ENCODE measurements at places on chromosomes 6 and 20.

DNA sequence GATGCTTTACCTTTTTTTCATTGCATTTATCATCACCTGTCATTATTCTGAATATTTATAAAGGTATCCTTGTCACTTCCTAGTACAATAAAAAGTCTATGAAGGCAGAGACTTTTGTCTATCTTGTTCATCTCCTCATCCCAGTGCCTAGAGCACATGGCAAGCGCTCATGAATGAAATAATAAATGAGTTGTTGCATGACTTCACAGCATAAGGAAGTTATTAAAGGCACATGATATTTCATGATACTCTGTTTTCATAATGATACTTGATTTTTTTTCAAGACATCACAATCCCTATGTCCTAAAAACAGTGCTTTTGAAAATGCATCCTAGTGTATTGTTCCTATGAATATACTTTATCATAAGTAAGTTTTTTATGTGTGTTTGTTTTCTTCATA, 310.6 kb upstream of the RSPO3 start:
- DNase-seq: no peak

DNA sequence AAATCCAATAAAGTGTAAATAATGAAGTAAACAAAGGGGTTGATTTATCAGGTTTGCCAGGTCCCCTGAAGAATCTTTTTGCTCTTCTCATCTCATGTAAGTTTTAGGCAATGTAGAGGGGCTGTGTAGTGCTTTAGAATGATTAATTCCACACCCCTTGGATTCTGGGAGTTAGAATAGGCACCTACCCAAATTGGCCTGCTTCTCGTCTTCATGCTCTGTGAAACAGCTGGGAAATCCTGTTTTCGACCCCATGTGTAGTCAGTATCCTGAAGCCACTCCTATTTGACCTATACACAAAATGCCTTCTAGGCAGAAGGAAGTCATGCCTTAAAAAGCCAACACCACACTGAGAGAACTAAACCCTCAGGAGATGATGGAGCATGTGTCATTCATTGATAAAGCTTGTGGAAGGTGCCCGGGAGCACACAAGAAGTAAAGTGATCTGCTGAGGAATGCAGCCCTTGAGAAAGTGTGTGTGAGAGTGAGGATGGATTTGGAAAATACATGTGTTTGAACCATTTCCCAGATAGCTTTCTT, 170.9 kb downstream of the KLHL32 start:
- DNase-seq: no peak

DNA sequence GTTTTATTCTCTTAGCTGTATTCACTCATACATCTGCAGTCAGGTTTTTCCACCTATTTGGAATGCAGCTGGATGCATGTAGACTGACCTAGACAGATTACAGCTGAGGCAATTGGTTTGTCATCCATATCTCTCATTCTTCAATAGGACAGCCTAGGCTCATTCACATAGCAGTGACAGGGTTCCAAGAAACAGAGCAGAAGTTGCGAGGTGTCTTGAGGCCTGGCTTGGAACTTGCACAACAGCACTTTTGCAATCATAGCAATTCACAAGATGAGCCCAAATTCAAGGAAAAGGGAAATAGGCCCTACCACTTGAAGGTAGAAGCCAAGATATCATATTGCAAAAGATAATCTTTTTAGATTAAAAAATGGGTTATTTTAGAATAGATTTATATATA, 508.9 kb upstream of the JAG1 start:
- no peak for DNase-seq

DNA sequence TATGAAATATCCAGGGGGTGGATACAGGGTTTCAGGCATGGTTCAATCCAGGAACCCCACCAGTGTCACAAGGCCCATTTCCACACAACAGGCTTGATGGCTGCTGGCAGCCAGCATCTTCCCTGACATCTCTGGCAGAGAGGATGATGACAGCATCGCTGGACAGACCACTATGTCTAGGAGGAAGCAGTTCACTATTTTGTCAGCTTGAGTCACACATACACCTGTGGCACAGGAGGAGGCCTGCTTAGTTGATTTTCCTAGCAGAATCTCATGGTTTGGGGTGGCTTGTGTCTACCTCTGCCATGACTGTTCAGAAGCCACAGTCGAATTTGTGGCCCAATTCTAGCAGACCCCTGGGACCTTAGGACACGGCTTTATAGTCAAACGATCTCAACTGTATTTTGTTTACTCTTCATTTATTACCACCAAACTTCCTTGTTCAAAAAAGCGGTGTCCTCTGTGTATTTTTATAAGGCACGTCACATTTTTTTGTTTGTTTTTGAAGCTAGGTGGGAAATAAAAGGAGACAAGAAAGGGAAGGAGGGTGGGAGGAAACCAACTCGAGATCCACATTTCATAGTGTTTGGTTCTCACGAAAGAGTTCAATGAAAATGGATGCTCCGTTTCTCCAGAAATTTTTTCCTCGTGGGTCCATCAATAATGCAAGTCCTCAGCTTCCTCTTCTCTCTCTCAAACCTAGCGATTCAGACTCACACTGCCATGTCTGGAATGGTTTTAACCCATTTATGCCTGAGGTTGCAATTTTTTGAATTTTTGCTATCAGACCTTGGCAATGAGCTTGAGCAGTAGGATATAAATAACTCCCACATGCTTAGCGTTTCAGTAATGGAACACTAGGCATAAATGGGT, 94.4 kb downstream of the TOX2 start:
- DNase-seq: no peak

DNA sequence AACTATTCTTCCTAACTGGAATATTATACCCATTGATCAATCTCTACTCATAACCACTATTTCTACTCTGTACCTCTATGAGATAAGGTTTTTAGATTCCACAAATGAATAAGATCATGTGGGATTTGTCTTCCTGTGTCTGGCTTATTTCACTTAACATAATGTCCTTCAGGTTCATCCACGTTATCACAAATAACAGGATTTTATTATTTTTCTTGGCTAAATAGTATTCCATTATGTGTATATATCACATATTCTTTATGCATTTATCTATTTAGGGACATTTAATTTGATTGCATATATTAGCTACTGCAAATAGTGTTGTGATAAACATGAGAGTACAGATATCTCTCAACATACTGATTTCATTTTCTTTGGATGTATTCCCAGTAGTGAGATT, 823.0 kb upstream of the ADGRB3 start:
- DNase-seq: no peak

- DNase-seq: no peak
These were observed 16.1 kb upstream of the CDH22 start for GRCh38 chr20:46324379-46324778.

GRCh38 chr6:161536224-161536630, 262.4 kb upstream of the AGPAT4 start:
- DNase-seq: no peak

DNA sequence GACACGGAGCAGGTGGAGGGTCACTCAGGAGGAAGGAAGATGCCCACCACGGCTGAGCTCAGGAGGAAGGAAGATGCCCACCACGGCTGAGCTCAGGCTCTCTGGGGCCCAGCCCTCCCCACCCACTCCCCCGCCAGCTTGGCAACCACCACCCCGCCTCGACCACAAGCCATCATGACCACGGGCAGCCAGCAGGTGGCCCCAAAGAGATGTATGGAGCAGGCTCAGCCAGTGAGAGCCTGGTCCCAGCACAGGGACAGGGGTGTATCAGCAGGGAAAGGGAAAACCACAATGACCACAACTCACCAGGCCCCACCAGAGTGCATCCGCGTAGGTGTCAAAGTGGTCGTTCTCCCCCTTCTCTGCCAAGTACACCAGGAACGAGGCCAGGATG, 30.4 kb downstream of the KCNQ2 start:
- peak; percentile 33 for DNase-seq

Measured in NCI-H460 (cell line).